Stimulated activated CD4-positive, alpha-beta T cell treated with anti-CD3 and anti-CD28 coated beads, TNF-alpha, amount 100 ng/mL, for 4 hours (primary cell): ENCODE measurements at places on chromosomes 6 and 20.

DNA sequence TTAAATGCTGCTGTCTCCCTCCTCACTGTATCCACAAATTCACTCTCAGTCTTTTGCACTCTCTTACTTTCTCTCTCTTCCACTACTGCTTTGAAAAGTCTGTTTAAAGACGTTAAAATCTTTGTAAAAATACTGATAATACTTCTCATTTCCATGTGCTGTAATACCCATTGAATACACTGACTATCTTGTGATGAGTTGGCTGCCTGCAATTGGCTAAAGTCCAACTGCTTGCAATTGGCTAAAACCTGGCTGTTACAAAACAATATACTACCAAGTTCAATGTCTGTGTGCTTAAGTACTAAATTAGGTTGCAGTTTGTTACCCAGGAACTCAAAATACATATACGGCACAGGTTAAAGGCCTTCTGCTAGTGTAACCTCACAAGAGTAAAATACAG is 264.8 kb downstream of the THBS2 start:
- DNase-seq: no peak

- DNase-seq: no peak
Measured at GRCh38 chr6:14664621-14665315, 547.2 kb downstream of the CD83 start.

DNA sequence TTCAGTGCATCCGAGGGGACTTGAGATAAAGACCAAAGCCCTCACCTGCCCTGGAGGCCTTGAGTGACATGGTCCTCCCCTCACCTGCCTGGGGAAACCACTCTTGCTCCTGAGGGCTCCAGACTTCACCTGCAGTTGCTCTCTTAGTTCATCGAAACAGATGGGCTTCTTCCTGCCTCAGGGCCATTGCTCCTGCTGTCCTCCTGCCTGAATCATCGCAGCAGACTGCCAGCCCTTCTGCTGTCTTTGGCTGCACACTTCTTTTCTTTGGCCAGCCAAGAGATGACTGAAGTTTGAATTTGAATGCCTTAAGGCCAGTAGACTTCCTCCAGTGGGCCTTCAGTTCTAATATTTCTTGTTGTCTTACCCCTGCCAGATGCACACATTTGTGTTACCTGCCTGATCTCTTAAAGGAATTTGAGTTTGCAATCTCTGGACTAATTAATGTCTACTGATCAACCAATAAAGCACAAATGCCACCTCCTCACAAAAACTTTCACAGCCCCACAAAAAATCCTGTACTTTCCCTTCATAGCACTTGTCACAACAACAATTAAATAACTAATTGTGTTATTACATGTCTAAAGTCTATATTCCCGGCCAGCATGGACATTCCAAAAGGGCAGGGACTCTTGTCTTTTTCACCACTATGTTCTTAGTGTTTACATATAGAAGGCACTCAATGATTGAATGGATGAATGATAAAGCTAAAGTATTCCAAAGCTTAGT is 56.7 kb upstream of the SGK1 start:
- no peak for DNase-seq

GRCh38 chr20:21126581-21126870 is 644 bp downstream of the KIZ start:
- DNase-seq: no peak

DNA sequence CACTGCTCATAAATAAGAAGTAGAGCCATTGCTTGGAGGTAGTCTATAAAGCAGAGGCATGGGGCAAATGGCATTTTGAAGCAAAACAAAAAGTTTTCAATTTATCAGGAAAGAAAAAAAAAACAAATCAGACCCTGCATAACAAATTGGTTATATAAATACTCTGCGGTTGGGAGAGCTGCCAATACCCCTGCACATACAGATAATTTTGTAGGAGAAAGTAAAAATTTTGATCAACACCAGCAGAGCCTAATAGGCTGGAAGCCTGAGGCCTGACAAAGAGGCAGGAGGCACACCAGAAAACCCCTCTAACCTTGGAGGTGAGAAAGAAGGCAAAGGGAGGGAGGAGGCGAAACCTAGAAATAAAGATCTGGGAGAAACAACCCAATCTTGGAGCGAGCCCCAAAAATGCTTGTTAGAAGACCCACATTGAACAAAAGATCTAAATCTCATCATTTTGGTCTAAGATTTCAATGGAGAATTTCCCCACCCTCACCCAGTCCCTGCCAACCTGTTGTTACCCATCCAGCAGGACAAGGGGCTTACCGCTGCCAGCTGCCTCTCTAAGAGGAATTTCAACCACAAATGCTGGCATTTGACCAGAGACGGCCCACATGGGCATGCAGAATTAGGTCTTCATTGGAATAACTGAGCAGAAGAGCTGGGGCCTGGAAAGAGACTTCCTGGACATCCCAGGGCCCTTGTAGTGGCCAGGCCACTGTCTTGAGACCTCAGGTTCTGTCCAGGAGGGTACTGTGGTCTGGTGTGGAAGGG is 28.4 kb downstream of the FOXA2 start:
- no peak for DNase-seq

DNA sequence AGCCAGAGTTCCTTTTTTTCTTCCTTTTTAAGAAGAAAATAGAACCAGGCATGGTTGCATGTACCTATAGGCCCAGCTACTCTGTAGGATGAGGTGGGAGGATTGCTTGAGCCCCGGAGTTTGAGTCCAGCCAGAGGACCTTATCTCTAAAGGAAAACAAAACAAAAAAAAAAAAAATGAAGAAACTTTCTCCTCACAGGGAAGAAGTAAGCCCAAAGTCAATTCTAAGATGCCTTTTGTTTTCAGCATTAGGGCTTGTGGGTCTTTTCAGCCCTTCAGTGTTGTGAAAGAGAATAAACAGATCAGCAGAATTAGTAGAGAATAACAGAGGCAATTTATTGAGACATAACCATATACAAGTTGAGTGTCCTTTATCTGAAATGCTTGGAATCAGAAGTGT is 26.8 kb downstream of the ZNF451 start:
- DNase-seq: no peak

DNA sequence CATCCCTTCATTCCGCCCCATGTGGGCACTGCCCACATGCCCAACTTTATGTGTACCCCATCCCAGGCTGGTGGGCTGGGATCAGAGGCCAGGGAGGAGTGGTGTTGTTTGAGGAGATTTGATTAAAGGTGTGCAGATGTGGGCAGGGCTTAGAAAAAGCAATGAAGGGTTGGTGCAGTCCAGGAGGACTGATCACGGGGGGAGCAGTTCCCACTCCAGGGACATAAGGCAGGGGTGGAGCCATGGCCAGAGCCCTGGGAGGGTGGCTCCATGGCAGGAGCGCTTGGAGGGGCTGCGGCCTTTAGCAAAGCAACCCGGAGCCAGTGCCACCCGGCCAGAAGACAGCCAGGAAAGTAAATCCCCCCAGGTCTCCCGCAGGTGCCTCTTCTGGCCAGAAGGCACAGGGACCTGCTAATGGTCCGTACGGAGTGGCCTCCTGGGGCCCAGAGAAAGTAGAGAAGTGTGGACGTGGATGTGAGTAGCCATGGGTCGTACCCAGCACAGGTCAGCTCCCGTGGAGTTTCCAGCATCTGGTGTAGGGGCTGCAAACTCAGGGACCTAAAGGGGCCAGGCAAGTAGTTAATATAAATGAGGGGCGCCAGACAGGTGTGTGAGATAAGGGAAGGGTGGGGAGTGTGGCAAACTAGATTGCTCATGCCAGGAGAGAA is 62.1 kb upstream of the APCDD1L start:
- DNase-seq: no peak

GRCh38 chr20:63496596-63497120 is 2.2 kb downstream of the EEF1A2 start:
- no peak for DNase-seq

DNA sequence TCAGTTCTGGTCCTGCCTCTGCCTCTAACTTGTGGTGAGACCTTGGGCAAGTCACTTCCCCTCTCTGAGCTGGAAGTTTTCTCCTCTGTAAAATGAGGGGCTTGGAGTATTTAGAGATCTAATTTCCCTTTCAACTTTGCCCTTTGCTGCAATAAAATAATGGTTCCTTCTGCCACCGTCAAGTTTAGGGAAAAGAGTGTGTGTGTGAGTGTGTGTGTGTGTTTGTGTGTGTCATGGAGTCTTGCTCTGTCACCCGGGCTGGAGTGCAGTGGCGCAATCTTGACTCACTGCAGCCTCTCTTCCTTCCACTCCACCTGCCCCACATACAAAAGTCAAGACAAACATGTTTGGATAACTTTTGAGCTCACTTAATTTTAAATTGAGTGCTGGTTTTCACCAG is 39.2 kb upstream of the PIM1 start:
- no peak for DNase-seq

DNA sequence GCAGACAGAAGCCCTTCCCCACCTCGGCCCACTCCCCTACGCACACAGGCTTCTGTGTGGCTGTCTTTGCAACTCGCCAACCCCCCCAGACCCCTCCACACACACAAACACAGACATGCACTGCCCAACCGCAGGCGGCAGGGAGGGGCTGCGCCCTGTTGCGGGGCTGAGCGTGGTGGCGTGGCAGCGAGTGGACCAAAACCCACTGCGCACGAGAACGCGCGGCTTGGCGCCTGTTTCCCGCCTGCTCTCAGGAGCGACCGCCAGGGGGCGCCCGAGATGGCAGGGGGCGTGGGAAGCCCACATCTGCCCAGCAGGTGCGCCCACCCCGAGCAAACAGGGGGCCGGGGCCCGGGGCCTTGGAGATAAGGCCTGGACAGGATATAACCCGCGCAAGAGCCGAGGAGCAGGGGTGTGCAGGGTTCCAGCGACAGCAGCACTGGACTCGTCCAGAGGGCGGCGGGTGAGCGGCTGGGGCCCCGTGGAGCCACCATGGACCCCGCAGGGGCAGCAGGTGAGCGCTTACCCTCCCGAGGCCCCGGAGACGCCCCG is at the start of gene RBPJL:
Gene RBPJL (plus strand): TSS at position 410 of the 552 bp plus-strand sequence. CDS start 83 bp downstream, at position 493.
- no peak for DNase-seq

- no peak for DNase-seq
Measured at GRCh38 chr6:151493804-151494234, at the start of gene CCDC170. Gene CCDC170 (plus strand): TSS chr6:151494017. CDS start chr6:151494129, 112 bp downstream.

DNA sequence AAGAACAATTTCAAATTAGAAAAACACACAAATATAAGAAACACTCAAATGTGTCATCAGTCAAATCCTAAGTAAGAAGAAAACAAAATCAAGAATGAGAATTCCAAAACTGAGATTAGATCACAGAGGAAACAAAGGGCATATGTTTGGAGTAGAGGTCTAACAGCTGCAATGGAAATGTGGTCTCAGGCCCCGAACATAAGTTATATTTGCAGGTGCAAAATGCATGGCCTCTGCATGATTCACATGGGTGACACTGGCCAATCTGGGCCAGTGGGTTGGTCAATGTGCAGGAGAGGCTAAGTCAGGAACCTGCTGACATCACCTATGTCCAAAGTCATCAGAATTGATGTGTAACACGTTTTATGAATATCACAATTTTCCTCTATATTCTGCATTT is 108.5 kb upstream of the MAP7 start:
- no peak for DNase-seq

DNA sequence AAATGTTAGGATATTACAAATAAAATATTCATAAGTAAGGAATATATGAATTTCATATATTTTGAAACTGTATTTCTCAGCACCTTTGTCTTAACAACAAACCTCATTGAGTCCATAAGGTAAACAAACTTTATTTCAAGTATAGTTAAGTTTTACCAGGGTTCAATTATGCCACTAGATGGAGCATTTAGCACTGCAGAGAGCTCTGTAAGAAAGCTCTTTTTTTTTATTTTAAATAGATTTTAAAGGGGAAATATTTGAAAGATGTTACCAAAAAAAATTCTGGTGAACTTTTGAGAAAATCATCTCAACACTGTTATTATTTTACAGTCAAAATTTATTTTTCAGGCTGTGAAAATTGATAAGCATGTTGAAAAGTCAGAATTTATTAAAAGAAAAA is 955.2 kb upstream of the EYS start:
- no peak for DNase-seq

- no peak for DNase-seq
Measured at GRCh38 chr6:15036690-15037245, 209.1 kb upstream of the JARID2 start.

GRCh38 chr6:149362289-149362688 is 37.8 kb upstream of the SUMO4 start:
- DNase-seq: no peak

DNA sequence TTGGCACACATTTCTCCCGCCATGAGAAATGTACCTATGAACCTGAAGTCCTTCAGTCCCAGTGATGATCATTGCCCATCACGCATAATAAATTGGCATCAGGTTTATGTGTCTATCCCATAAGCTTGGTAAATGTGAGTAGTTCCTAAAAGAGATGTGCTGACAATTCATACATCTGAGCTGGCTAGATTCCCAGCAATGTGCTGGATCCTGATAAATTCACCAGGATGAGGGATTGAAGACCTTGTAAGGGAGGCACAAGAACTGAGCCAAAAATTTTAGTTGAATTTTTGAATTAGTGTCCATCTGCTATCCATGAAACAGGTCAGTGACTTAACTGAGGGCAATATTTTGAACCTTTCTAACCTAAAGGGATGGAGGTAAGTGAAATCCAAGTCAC is 267.9 kb upstream of the CITED2 start:
- DNase-seq: no peak

DNA sequence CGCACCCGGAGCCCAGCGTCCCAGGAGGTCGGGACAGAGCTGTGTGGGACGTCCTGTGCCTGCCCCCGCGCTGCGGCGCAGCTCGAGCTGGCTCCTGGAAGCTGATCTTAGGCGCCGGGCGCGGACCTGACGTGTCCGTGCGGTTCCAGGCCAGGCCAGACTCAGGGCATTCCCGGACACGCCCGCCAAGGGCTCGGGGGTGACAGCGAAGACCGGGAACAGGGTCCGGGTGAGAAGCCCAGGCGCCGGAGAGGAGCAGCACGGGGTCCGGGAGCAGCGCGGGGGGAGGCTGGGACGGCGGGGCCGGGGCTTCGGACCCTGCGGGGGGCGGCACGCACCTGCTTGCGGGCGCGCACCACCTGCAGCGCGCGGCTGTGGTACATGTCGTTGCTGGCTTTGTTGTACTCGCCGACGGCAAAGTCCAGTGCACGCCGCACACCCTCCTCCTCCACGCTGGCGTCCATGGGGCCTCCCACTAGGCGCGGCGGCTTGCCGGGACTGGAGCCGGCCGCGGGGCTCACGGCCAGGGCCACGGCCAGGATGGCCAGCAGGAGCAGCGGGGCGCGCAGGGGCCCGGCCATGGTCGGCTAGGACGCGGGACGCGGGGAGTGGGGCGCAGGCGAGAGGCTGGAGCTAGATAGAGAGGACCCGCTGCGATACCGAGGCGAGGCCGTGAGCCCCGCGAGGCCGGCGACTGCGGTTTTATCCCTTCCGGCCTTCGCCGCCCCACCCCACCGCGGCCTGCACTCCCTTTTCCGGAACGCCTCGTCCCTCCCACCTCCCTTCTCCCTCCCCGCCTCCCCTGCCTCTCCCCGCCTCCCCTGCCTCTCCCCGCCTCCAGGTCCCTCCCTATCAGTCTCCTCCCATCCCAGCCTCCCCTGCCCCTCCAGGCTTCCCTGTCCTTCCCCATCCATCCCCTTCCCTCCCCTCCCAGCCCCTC is at the start of gene CST3:
Gene CST3 (minus strand): TSS at position 674 of the 940 bp plus-strand sequence. CDS start 93 bp downstream, at position 581.
- DNase-seq: no peak
